ENCODE measurements at places on chromosomes 5 and 9.
A peak's percentile ranks its signal among the peaks of the same experiment; 100 is the strongest.

- DNase-seq, result no peak
Observed at GRCh38 chr5:161847447-161847846, 473 bp upstream of the GABRA1 start.

DNA sequence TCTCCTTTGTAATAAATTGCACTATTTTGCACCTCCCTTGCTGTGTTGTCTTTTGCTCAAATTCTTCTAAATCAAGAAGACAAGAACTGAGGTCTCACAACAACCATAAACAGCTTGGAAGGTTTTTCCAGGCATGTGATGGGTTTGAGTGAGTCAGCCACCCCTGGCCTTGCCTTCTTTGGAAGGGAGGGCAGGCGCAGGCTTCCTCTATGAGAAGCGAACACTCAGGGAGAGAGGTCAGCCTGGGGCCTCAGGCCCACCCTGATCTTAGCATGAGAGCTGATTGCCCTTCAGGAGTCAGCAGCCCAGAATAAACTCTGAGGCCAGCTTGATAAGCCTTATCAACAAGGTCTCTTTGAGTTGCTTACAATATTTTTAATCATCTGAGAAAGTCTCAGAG lies 31.6 kb downstream of the S1PR3 start:
- peak; percentile 65 for DNase-seq

- DNase-seq, result no peak
Observed at GRCh38 chr9:94851467-94851866, 125.0 kb downstream of the AOPEP start.

- DNase-seq, result no peak
Observed at GRCh38 chr5:56102889-56103288, 108.1 kb upstream of the IL6ST start.

DNA sequence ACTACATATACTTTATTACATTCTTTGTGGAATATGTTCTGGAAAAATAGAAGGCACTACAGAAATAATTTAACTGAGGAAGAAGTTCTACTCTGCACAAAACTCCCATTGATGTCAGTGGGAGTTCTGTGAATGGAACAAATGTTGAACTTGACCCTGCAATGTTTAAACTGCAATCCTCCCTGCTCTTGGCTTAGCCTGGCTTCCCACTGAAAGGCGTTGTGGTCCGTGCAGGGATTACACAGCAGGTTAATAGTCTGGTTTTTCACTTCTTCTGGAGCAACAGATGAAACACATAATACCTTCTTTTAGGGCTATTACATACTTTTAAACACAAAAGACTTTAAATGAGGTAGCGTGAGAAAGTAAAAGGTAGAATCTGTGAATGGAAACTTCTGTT lies 12.9 kb upstream of the ERBIN start:
- DNase-seq, result no peak

DNA sequence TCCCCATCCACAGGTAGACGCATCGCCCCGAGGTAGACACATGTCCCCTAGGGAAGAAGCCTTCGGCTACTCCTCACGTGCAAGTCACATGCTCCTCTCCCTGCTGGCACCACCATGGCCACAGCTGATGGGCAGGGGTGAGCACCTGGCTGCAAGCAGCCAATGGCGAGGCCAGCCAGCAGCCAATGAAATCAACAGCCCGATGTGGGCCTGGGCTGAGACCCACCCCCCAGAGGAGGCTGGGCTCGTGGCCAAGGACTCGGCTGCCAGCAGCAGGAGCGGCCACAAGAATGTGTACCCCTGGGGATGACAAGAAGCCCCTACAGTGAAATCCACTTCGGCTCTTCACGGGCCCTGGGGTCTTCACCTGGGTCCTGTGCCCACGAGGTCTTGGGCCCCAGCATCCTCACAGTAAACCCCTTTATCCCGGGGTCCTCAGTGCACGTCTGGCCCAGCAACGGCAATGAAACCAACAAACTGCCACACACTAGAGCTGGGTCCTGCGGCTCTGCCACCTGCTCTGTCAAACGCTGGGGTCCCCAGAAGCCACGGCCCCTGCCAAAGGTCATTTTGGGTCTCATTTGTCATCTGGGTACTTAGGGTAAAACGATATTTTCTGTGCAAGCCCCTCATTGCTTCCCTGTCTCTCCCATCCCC lies 22.1 kb upstream of the PTGES start:
- no peak for DNase-seq

DNA sequence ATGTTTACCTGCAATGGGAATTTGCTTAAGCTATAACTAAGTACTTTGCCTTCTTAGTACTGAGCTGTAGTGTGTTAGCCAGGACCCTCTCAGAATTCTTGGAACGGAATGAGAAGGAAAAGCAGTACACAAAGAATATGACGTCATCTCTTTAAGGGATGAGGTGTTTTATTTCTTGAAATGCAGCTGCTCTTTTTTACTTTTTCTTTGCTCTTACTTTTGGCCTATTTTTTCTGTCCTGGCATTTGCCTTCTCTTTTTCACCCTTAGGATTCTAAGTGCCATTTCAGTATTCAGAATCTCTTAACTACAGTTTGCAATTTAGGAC lies 10.1 kb downstream of the KIF2A start:
- DNase-seq, result no peak

DNA sequence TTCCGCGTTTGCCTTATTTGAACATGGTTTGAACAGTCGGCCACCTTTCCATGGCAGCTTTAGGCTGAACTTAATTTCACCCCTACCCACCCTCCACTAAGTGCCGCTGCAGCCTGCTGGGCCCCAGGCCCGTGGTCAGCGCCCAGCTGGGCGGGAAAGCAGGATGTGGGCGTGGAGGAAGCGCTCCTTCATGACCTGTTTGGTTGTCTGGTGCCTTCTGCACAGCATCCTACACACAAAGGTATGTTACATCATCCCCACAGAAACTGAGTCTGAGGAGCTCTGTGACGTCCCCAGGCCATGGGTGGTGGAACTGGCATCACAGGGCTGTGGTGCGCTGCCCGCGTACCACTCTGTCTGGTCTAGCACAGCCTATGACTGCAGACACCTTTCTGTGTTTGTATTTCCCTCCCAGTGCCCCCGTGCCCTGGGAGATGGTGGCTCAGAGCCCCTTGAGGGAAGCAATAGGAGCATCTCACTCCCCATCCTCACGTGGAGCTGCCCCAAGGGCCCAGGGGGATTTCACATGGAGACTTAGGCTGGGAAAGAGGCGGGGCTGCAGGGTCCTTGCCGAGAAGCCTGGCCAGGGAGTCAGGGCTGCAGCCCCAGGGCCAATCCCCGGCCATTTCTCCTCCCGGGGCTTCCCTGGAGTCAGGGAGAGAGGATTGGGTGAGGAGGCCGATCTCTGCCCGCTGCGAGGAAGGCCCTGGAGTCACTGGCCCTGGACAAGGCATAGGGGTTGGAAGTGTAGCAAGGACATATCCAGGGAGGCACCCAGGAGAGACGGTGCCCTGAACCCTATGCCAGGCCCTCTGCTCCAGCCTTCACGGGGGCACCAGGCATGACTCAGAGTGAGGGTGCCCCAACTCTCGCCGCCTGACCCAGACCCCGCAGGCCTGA lies 37.5 kb upstream of the SUSD3 start:
- DNase-seq, result no peak

GRCh38 chr9:120619751-120620655 lies 40.0 kb upstream of the CDK5RAP2 start:
- peak; percentile 74 for DNase-seq

DNA sequence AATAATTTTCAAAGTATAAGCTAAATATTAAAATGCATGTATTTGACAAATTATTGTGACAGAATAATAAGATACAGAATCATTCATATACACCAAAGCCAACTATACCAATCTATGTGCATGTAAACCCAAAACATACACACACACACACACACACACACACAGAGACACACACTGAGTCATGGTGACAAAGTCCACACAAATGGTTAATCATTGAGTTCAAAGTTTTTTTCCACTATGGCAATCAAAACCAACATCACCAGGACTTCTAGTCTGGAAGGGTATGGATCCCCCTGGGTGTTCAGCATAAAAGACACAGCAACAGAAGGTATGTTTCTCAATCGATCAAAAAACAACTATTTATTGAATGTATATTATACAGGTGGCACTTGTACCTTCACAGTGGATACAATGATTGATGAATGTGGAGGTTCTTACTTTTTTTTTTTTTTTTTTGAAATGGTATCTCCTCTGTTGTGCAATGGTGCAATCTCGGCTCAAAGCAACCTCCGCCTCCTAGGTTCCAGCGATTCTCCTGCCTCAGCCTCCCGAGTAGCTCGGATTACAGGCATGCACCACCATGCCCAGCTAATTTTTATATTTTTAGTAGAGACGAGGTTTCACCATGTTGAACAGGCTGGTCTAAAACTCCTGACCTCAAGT lies 137.0 kb downstream of the PDE4D start:
- DNase-seq, result no peak

DNA sequence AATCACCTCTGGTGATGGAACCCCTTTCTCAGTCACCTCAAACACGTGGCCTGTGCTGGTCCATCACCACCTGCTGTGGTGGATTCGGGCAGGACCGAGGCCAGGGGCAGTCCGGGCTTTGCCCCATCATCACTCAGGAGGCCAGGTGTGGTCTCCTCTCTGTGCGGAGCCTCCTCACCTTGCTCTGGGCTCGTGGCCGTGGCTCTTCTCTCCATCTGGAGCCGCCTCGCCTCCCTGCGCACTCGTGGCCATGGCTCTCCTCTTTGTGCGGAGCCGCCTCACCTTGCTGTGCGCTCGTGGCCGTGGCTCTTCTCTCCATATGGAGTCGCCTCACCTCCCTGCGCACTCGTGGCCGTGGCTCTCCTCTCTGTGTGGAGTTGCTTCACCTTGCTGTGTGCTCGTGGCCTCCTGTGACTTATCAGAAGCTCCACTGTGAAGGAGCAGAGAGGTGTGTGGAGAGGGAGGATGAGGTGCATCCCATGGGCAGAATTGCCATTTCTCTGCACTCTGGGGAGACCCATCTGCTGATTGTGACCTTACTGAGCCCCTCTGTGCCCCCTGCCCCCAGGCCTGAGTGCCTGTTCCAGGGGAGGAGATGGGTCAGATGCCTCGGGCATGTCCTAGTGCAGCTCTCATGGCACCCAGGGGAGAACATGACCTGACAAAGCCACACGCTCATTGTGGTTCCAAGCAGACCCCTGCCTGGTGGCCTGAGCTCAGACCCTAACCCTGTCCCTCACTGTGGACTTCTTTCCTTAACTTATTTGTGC lies 276.6 kb upstream of the IRX2 start:
- no peak for DNase-seq

GRCh38 chr5:138575194-138576015 lies at the start of gene HSPA9:
Gene HSPA9 (minus strand): TSS chr5:138575401. CDS start chr5:138575318, 83 bp downstream.
- peak; percentile 99 for DNase-seq

GRCh38 chr9:83142389-83142788 lies 79.4 kb upstream of the RASEF start:
- DNase-seq, result no peak

DNA sequence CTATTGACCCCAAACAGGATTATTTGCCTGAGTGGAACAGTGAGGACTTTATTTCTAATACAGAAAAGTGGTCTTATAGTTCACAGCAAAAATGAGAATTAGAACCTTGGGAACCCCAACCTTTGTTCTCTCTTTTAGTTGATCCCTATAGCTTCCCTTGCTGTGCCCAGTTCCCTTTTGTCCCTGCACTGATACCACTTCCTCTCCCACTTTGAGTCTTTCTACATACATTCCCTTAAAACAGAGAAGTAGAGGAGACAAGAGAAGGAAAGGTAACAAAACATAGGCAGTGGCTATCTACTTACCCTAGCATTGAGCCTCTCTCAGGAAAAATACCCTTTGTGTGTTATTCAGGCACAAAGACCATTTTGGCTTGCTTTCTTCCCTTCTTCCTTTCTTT lies 246.4 kb downstream of the FAM114A2 start:
- no peak for DNase-seq
